Activated T-helper 1 cell treated with anti-CD3 and anti-CD28 coated beads, Interleukin-12 subunit alpha, Interleukin-12 subunit beta, Interleukin-2, Interleukin-4 antibody, amounts not matched to agents 30 ng/mL and 10 ng/mL and 1 ng/mL, durations not matched to agents 14 hours and 24 hours and 36 hours (primary cell): ENCODE measurements at places on chromosomes 16 and 17. TPM values are rescaled to one million over a fixed set of nuclear protein-coding genes. Genes with fewer than 3 reads are reported as not detected.
A peak's percentile ranks its signal among the peaks of the same experiment; 100 is the strongest.

GRCh38 chr16:79247386-79247785 lies 353.2 kb downstream of the MAF start:
- no peak for DNase-seq

DNA sequence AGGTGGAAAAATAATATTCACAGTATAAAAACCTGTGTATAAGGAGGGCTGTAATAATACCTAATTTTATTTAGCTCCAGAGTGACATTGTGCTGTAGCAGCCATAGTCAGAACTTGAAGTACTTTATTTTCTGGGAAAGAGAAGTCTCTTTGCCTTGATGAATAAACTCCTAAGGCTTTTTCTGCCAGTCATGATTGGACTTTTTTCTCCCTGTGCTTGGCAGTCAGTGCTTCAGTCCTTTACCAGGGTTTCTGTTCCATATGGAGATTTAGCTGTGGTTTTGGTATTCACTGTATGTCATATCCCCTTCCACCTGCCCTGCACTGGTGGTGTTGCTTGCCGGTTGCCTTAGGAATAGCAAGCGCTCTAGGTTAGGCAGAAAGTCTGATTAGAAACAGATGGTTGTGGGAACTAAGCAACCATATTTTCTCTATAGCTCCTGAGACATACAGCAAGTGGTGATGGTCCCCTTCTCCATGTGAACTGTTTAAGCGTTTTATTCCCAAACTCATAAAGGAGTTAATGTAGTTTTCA lies 24.7 kb downstream of the DDX42 start:
- no peak for DNase-seq

- DNase-seq: no peak
Measured at GRCh38 chr16:3954411-3954921, 74.0 kb upstream of the CREBBP start.

- DNase-seq: no peak
Measured at GRCh38 chr17:38994026-38994425, 26.8 kb upstream of the FBXO47 start.

- no peak for DNase-seq
Measured at GRCh38 chr16:68636818-68637217, 8.3 kb upstream of the CDH3 start.

- DNase-seq: no peak
Measured at GRCh38 chr17:50218771-50219315, 17.4 kb upstream of the COL1A1 start.

DNA sequence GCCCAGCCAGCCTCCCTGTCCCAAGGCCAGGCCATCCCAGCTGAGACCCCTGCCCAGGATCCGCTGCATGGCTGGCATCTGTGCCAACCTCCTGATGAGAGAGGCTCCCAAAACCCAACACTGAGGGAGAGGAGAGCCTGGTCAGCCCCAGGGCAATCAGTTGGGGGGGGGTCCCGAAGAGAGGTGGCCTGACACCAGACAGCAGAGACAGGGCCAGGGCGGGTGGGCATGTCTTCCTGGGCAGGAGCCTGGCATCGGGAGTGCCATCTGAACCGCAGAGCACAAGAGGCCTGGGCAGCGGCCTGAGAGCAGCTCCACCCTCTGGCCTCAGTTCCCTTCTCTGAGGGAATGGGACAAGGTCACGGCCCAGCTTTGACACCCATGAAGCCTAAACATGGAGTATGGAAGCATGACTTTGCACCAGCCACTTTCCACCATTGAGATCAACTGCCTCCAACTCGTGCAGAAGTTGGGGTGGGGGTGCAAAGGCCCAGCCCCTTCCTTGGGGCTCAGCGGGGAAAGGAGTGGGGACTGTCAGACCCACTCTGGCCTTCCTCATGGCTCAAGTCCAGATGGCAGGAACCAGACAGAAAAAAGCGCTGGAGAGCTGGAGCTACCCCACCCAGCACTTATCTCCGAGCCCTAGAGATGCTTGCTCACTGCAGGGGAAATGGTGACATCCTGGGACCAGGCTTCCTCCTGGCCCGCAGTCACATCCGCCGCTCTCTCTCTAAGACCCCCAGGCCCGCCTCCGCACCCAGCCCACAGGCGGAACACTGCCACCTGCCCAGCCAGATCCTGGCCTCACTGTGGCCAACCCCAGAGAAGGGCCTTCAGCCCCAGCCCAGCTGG lies 9.7 kb downstream of the RHBDF2 start:
- DNase-seq: peak; percentile 37

DNA sequence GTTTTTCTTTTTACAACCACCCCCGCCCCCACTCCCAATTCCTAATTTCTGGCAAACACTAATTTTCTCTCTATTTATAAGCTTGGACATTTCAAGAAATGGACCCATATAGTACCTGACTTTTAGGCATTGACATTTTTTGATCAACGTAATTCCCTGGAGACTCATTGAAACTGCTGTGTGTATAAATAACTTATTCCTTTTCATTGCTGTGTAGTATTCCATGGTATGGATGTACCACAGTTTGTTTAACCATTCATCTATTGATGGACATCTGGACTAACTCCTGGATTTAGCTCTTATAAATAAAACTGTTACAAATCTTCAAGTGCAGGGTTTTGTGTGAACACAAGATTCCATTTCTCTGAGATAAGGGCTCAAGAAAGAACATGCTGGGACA lies 47.1 kb upstream of the RBFOX1 start:
- no peak for DNase-seq

DNA sequence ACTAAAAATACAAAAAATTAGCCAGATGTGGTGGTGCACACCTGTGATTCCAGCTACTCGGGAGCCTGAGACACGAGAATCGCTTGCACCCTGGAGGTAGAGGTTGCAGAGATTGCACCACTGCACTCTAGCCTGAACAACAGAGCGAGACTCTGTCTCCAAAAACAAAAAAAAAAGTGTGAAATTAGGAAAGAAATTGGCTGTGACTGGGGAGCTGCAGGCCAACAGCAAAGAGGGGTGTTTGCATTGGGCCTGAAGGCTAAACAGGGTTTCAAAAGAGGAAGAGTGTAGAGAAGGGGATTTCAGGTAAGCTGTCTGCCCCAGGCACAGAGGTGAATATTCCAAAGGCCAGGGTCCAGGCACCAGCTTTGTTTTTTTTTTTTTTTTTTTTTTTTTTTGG lies 9.4 kb downstream of the BMERB1 start:
- DNase-seq: no peak

- no peak for DNase-seq
Measured at GRCh38 chr17:55490376-55490775, 20.9 kb downstream of the SMIM36 start.

DNA sequence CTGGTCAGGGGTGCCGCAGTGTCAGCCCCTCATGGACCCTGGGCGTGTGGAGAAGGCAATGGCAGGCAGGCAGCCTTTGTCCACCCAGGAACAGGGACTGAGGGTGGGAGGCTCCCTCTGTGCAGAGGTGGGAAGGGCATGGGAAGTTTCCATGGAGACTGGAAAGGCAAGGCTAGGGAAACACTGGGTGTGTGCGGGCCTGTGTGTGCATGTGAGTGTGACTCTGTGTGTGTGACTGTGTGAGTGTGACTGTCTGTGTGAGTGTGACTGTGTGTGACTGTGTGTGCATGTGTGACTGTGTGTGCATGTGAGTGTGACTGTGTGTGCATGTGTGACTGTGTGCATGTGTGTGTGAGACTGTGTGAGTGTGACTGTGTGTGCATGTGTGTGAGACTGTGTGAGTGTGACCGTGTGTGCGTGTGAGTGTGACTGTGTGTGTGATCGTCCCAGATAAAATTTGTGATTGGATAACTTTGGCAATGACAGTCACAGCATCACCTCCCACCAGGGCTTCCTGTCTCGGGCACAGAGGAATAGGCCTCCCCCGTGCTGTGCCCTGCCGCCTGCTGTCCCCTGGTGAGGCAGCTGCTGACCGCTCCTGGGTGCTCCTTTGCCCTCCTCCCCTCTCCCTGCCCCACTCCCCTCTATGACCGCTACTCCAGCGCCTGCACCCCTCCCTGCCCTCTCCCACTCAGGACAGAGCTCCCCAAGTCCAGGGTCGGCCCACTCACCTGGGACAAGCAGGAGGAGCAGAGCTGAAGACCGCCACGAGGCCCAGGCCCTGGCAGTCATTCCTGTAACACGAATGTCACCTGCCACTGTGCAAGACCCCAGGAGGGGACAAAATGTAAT lies 698 bp downstream of the CD300C start:
- DNase-seq: no peak

- DNase-seq: no peak
Measured at GRCh38 chr17:48722201-48722907, at the start of gene PRAC1. Gene PRAC1 (minus strand): TSS chr17:48722518. CDS start chr17:48722392, 126 bp downstream.

GRCh38 chr16:57023541-57024249 lies 34.3 kb downstream of the NLRC5 start:
- DNase-seq: peak; percentile 60

DNA sequence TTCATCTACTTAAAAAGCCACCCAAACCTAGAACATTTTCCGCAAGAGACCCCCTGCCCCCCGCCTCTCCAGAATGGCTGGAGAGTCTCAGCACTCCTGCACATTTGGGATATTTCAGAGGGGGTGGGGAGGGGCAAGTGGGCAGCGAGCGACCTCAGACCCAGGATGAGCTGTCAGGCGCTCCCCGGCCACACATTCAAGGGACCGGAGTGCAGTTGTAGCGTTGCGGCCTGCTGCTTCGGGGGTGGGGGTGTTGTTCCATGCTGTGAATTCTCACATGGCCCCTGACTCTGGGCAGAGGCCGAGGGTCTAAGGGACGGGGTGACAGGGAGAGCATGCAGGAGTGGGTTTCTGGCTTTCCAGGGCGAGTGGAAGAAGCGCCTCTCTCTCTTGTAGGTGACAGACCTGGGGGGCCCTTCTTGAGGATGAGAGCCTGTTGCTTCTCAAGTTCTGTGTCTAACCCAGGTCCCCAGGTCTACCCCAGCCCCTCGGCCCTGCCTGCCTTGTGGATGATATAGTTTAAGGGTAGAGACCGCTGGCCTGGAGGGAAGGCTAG lies 231.2 kb downstream of the SEC14L1 start:
- DNase-seq: no peak

GRCh38 chr16:7691533-7691932 lies 358.9 kb downstream of the RBFOX1 start:
- DNase-seq: no peak

DNA sequence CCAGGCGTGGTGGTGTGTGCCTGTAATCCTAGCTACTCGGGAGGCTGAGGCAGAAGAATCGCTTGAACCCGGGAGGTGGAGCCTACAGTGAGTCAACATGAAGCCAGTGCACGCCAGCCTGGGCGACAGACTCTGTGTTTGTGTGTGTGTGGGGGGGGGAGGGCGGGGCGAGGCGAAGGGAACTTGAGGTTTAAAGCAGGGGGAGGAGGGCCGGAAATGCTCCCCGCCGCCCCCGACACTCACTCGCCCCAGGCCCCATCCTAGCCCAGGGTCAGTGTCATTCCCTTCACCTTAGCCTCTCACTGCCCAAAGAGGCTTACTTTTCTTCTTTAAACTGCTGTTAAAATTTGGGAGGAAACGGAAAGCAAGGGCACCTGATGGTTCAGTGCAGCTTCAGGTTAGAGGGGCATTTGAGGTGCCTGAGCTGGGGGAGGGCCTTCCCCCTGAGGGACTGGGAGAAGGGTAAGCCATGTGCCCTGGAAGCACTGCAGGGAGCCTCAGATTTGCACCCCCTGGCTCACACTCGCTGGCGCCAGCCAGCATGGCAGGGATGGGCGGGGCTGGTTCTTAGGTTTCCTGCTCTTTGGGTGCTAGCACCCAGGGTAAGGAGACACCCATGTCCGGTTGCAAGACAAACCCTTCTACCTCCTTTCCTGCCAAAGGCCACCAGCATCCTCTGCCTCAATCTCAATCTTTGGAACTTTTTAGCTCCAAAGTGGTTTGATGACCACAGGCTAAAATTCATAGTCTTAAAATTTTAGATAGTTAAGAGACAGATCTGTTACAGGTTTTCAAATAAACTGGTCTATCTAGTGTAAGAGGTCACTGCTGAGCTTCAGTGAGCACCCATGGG lies 2.2 kb upstream of the LIMD2 start:
- DNase-seq: peak; percentile 70

DNA sequence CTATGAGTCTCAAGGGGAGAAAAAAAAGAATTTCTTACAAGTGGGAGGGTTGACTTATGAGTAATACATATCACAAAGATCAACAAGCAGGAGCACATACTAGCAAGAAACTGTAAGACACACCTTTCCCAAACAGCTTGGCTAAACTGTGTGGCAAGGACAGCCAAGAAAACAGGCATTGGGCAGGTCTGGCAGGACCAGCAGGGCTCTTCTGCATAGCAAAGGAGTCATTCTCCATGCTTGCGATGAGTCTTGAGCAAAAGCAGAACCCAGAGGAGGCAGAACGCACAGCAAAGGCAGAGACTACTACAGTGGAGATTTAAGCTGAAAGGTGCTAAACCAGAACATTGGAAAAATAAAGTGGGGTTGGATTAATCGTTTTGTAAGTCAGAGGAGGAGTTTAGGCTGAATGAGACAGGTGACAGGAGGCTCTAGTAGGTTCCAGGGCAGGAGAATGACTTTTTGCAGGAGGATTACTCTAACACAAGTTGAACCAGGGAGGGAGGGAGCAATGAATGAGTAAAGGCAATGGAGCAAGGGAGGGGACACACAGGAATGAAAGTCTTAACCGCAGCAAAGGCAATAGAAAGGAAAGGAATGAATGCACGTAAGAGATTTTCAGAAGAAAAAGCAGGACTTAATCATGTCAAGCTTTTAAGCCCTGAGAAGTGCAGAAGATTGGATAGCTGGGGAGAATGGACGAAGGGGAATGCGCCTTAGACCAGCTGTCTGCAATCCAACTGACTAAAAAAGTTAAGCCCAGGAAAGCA lies 2.7 kb downstream of the N4BP1 start:
- no peak for DNase-seq

GRCh38 chr17:15112846-15113617 lies 152.1 kb downstream of the PMP22 start:
- DNase-seq: no peak

DNA sequence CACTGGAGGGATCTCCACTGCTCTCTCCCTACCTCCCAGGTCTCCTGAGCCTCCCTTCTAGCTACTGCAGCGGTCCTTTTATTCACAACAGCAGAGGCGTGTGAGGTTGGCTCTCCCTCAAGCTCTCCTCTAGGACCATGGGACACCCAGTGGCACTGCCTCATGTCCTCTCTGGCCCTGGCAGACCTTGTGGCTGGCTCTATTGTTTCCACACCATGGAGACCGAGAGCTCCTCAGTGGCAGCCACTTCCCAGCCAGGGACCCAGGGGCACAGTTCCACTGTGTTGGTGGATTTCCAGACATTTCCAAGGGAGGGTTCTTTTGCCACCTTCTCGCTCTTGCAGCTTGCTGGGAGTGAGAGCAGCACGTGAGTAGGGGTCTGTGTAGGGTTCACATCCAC lies 204.9 kb downstream of the AXIN2 start:
- no peak for DNase-seq

GRCh38 chr17:76138234-76138895 lies 2.7 kb downstream of the FOXJ1 start:
- no peak for DNase-seq

The ZNF287 gene
- 4.8 and 7.1 TPM in 2 replicates for total RNA-seq

The SPATA32 gene
- 0.44 and 0.56 TPM in 2 replicates for total RNA-seq

The AOC2 gene
- total RNA-seq: 3.6 and 4.0 TPM in 2 replicates

The CTRL gene
- total RNA-seq: 5.5 and 6.9 TPM in 2 replicates

The FOXF1 gene
- total RNA-seq: not detected in 2 replicates

The ZC3H7A gene
- total RNA-seq: 71.0 and 78.9 TPM in 2 replicates

The ZP2 gene
- total RNA-seq: not detected in 2 replicates

The KCNJ12 gene
- total RNA-seq: not detected in 2 replicates
